ENCODE measurements at places on chromosomes 1 and 21.

- DNase-seq: no peak
These were observed 40.4 kb downstream of the COL18A1 start for GRCh38 chr21:45445369-45445768.

DNA sequence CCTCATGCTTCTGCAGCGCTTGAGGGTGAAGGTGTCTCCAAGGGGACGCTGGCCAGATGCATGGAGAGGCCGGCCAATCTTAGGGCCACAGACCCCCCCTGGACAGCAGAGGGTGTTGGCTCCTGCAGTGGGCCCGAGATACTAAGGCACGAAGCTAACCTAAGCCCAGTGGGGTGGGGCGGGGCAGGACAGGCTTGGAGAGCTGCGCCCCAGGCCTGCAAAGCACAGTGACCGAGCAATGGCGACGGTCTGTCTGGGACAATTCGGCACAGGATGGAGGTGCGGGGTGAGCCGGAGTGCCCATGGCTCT, 1.3 kb downstream of the FNDC10 start:
- DNase-seq: no peak

- DNase-seq: no peak
These were observed 2.8 kb downstream of the SRARP start for GRCh38 chr1:16006552-16007485.

- no peak for DNase-seq
These were observed 82.2 kb downstream of the ST6GALNAC5 start for GRCh38 chr1:76949503-76949902.

DNA sequence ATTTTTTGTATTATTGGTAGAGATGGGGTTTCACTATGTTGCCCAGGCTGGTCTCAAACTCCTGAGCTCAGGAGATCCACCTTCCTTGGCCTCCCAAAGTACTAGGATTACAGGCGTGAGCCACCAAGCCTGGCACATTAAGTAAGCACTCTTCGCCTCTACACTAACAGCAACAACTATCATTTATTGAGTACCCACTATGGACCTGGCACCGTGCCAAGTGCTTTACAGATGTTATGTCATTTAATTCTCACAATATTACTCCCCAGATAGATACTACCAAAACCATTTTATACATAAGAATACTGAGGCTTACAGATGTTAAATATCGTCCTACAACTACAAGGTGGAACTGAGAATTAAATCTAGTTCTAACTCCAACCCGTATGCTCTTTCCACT, 50.1 kb downstream of the TUT4 start:
- no peak for DNase-seq

Data from stimulated activated CD8-positive, alpha-beta memory T cell treated with anti-CD3 and anti-CD28 coated beads, Interleukin-7, amount 100 ng/mL, for 1 hour (primary cell).